ENCODE measurements at places on chromosomes 1 and 21.

- DNase-seq = no peak
These were observed 28.2 kb downstream of the CNN3 start for GRCh38 chr1:94898491-94899385.

GRCh38 chr21:39531840-39532239, 80.1 kb downstream of the SH3BGR start:
- DNase-seq = no peak

- no peak for DNase-seq
These were observed 77.3 kb upstream of the GALNT2 start for GRCh38 chr1:229989591-229990248.

DNA sequence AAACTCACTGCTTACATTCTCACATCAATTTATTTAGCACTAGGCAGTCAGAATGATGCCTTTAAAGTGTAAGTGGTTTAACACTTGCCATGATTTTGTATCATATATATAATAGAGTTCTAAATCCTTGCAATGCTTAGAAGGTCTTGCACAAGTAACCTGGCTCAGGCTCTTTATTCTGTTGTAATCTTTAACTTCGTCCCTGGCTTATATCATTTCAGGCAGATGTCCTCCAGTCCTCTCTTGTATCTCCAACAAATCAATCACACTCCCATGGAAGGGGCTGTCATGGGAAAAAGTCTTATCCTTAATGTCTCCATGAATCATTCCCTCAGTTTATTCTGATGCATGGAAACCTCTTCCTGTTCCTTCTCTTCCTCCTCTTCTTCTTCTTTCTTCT, 841.6 kb upstream of the B3GALT2 start:
- DNase-seq = no peak

- no peak for DNase-seq
These were observed 2.1 kb upstream of the PLA2G2C start for GRCh38 chr1:20188455-20188817.

- no peak for DNase-seq
These were observed 50.7 kb downstream of the SPATA17 start for GRCh38 chr1:217681806-217682205.

- no peak for DNase-seq
These were observed 22.0 kb upstream of the PRDM15 start for GRCh38 chr21:41901099-41901498.

DNA sequence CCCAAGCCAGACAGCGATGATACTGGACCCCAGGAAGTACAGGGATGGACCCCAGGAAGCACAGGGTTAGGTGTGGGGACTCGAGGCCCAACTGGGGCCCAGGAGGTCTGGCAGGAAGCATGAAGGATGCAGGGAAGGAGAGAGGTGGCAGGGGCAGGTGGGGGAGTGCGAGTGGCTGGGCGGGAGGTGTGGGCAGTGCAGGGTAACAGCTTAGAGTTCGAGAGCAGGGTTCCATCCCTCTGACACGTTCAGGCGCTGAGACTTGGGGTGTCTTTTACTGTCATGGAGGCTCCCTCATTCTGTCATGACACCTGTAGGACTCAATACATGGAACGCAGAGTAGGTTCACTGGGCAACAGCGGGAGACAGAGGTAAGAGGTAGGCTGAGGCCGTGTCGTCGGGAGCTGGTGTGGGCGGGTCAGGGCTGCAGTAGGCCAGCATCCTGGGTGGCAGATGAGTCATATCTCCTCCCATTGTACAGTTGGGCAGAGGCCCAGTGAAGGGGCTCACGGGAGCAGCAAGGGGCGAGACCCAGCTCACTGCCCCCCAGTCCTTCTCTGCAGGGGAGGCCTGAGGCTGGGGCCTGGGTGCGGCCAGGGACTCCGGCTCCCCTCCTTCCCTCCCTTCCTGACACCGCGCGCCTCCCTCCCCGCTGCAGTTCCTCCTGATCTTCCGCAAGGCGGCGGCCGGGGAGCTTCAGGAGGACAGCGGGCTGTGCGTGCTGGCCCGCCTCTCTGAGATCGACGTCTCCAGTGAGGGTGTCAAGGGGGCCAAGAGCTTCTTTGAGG, 11.6 kb upstream of the CTRC start:
- no peak for DNase-seq

GRCh38 chr1:226133504-226134123, 52.9 kb downstream of the ACBD3 start:
- DNase-seq = no peak

- no peak for DNase-seq
These were observed 42.5 kb downstream of the PGM1 start for GRCh38 chr1:63635681-63636080.

GRCh38 chr1:150149271-150150132, at the start of gene PLEKHO1:
Gene PLEKHO1, plus strand, starts transcription at chr1:150149916. Its CDS starts 342 bp downstream, at chr1:150150258.
- DNase-seq = peak; percentile 71

DNA sequence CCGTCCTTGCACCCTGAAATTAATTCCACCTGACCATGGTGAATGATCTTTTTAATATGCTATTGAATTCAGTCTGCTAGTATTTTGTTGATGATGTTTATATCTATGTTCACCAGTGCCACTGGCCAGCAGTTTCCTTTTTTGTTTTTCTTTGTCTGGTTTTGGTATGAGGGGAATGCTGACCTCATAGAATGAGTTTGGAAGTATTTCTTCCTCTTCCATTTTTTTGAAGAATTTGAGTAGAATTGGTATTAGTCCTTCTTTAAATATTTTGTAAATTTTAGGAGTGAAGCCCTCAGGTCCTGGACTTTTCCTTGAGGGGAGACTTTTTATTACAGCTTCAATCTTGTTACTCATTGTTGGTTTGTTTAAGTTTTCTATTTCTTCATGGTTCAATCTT, 231.6 kb downstream of the MRPL39 start:
- DNase-seq = no peak

DNA sequence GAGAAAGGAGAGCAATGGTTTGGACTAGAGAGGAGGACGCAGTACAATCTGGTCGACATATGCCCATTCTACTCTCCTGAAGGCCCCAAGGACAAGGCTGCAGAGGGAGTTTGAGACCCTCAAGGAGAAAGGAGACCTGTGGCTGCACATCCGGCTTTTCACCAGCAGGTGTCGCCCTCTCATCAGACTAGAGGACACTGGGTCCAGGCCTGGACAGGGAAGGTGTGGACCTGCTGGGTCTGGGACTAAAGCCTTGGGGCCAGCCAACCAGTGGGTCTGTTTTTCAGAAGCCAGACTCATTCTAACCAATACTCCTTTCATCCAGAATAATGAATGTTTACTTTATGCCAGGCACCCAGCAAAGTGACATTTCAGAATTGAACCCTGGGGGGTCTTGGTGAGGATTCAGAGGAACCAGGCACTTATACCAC, 5.0 kb downstream of the SRARP start:
- DNase-seq = peak; percentile 94

- no peak for DNase-seq
These were observed 141.0 kb downstream of the TNFSF18 start for GRCh38 chr1:172909606-172910326.

DNA sequence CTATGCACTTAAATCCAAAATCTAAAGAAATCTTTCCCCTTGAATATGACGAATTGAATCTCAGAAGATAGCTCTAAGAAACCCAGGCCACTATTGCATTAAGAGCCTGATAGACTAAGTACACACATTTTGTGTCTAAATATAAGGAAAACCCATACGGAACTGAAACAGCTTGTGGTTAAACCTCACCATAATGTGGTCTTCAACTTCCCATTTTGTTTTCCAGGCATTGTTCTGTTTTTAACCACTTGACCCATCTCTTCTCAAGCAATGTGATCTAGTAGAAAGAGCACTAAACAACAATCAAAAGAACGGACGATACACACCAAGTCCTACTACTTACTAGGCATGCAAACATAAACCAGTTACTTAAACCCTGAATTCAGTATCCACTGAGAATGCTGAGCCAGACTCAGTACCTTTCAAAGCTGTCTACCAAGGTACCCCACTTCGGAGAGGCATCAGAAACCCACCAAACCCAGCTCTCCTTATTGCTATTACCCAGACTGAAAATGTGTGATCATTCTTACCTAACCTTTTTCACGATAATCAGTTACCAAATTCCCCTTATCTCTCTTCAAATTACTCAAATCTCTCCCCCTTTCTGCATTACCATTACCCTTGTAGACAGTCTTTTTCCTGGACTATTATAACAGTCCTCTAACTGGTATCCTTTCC, 12.8 kb downstream of the OTUD7B start:
- no peak for DNase-seq

DNA sequence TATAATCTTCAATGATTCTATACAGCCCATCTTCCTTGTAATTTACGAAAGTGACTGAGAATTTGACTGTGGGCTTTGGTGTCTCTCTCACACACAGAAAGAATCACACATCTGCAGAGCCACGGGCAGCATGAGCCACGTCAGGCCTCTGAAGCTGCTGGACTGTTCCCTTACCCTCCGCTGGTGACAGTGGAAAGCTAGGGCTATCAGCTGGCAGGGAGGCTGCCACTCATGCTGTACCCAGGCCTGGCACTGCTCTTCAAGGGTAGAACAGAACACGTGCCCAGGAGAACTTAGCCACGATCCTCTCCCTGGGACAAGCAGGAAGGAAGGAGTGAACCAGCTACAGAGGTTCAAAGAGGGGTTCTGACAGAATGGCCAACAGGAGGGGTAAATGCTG, 90.7 kb downstream of the JAK1 start:
- no peak for DNase-seq

GRCh38 chr1:51305371-51305823, 25.0 kb downstream of the TTC39A start:
- DNase-seq = no peak

- DNase-seq = no peak
These were observed 156.3 kb upstream of the C1orf87 start for GRCh38 chr1:60229821-60230220.

Measured in GM23338 (cell line).